ENCODE measurements at places on chromosomes 7 and 10. TPM values are rescaled to one million over a fixed set of nuclear protein-coding genes. Genes with fewer than 3 reads are reported as not detected.

ZP3 gene
- 4.5 TPM for total RNA-seq

DNA sequence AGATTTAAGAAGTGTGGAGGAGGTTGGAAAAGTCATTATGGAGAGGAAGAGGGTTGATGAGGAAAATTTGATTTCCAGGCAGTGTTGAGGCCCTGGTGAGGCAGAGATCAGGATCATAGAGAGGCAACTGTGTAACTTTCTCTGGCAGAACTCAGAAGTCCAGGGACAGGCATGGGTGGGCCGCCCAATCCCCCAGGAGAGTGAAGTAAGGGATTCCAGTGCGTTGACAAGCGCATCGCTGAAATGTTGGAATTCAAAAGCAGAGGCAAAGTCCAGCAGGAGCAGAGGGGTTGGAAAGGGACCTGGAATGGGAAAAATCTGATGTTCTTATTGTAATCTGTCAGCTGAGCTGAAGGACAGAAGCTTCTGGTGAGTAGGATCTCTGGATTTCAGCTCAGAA, 207.3 kb downstream of the FAM107B start:
- no peak for DNase-seq

DNA sequence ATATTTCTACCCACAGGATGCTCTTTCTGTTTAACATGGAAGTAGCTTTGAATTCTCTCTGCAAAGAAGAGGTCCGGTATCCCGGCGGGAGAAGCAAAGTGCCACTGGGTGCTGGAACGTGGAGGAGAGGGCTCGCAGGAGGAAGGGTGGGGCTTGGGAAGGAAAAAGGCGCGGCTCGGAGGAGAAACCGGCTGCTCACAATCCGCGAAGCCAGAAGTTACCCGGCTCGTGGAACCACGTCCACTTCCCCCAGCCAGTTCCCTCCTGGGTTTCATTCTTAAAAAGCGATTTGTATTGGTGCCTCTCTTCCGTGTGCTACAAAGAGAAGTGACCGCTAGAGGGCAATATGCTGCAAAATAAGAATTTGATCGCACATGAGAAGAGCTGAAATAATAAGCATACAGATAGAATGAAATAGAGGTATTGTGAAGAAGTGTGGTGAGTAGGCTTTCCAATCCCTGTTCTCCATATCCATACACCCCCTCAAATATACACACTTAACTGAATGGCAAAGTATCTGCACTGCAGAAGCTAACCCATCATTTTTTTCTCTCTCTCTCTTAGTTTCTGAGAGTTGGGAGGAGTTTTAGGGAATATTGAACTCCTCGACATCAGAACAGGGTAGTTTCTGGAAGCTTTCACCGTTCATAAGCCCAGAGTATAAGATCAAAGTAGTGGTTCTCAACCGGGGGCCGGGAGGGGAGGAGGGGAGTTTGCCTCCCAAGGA, 31.1 kb downstream of the TRIL start:
- peak; percentile 93 for DNase-seq

DNA sequence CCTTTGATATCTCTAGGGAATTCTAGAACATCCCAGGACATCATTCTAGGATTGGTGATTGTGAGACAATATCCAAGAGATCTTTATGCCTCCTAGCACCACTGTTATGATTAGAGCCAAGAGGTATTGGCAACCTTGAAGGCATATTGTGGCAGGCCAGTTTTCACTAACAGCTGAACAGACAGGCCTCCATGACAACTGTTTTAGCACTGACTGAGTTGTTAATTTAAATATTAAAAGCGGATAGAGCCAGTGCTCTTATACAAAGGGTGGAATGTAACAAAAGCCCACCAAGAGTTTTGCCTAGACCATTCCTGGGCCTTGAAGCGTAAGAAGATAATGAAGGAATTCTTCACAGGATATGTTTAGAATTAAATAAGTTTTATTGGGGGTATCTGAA, 131.9 kb downstream of the DGKB start:
- DNase-seq, result no peak

- peak; percentile 38 for DNase-seq
Measured at GRCh38 chr10:99784727-99785441, 2.4 kb downstream of the ABCC2 start.

DNA sequence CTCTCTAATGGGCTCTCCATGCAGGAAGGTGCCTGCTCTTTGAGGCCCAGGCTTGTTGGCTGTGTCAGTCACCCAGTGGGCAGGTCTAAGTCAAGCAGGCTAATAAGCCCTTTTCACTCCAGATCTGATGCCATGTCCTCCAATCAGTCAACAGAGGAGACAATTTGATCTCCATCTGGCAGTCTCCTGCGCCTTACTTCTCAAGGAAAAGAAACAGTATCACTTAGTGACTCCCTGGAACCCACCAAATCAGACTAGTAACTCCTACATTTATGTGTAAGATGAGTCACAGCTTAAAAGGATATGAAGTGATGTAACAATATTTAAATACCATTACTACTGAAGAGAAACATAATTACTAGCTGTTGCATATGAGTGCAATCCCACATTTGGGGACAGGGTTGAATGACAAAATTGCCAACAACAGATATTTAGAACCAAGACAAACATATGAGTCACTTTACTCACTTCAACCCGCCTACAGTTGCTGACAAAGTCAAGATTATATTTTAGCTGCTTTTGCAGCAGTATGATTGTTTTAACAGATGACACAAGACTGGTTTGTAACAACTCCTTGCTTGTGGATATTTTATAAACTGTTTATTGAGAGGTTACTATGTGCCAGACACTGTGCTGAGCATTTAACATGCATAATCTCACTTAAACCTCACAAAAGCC, 72.1 kb downstream of the USP6NL start:
- DNase-seq, result peak; percentile 68

- DNase-seq, result no peak
Measured at GRCh38 chr10:70358446-70358845, 24.0 kb downstream of the LRRC20 start.
